ENCODE measurements at places on chromosomes 13 and 19. TPM values are rescaled to one million over a fixed set of nuclear protein-coding genes. Genes with fewer than 3 reads are reported as not detected.

The EVI5L gene
- 5.9 TPM for total RNA-seq

The NKPD1 gene
- 0.11 TPM for total RNA-seq

The TEX101 gene
- total RNA-seq: not detected

The PRTN3 gene
- total RNA-seq: not detected

The TPTE2 gene
- total RNA-seq: 0.25 TPM

The PEAK3 gene
- not detected for total RNA-seq

The LRRC63 gene
- 0.67 TPM for total RNA-seq

The FGF22 gene
- not detected for total RNA-seq

The FCHO1 gene
- total RNA-seq: 50.5 TPM

The MBD3L2 gene
- total RNA-seq: not detected

The NTF4 gene
- not detected for total RNA-seq

The USHBP1 gene
- not detected for total RNA-seq

The GPR12 gene
- total RNA-seq: not detected

The MAST1 gene
- total RNA-seq: 2.7 TPM

The PLPPR3 gene
- not detected for total RNA-seq

The ELSPBP1 gene
- total RNA-seq: not detected

The RABAC1 gene
- total RNA-seq: 49.7 TPM

The DMKN gene
- 1.3 TPM for total RNA-seq

The PEG3 gene
- total RNA-seq: not detected

The FFAR3 gene
- 2.4 TPM for total RNA-seq

The IRGC gene
- total RNA-seq: not detected

The GDF15 gene
- not detected for total RNA-seq

The TNFRSF19 gene
- total RNA-seq: not detected

The KLHL1 gene
- not detected for total RNA-seq

The ARMC6 gene
- 33.0 TPM for total RNA-seq

The ZNF460 gene
- total RNA-seq: 52.4 TPM

The CYP4F2 gene
- total RNA-seq: not detected

The BCL2L12 gene
- total RNA-seq: 79.6 TPM

The CBY2 gene
- not detected for total RNA-seq

The MAP4K1 gene
- 195 TPM for total RNA-seq

The LRRC8E gene
- total RNA-seq: not detected

The KIR2DL4 gene
- not detected for total RNA-seq

The SYDE1 gene
- total RNA-seq: 3.3 TPM

The GFY gene
- not detected for total RNA-seq

The LRRC25 gene
- total RNA-seq: not detected

The JAK3 gene
- total RNA-seq: 180 TPM

The HCN2 gene
- total RNA-seq: 0.53 TPM

The PTH2 gene
- total RNA-seq: not detected

The IL17D gene
- total RNA-seq: 0.19 TPM

The GSX1 gene
- not detected for total RNA-seq

The KLF1 gene
- total RNA-seq: 0.37 TPM

The PLK5 gene
- total RNA-seq: not detected

The LILRA5 gene
- total RNA-seq: not detected

The ZIC5 gene
- total RNA-seq: not detected

The MBD3L3 gene
- not detected for total RNA-seq

The IFNL4 gene
- not detected for total RNA-seq

The ZNF793 gene
- 4.7 TPM for total RNA-seq

The TUBB4A gene
- total RNA-seq: 5.1 TPM

Data from activated CD4-positive, alpha-beta T cell treated with anti-CD3 and anti-CD28 coated beads for 36 hours (primary cell).